Fibroblast of gingiva (primary cell): ENCODE measurements at places on chromosomes 7 and 10.
A peak's percentile ranks its signal among the peaks of the same experiment; 100 is the strongest.

DNA sequence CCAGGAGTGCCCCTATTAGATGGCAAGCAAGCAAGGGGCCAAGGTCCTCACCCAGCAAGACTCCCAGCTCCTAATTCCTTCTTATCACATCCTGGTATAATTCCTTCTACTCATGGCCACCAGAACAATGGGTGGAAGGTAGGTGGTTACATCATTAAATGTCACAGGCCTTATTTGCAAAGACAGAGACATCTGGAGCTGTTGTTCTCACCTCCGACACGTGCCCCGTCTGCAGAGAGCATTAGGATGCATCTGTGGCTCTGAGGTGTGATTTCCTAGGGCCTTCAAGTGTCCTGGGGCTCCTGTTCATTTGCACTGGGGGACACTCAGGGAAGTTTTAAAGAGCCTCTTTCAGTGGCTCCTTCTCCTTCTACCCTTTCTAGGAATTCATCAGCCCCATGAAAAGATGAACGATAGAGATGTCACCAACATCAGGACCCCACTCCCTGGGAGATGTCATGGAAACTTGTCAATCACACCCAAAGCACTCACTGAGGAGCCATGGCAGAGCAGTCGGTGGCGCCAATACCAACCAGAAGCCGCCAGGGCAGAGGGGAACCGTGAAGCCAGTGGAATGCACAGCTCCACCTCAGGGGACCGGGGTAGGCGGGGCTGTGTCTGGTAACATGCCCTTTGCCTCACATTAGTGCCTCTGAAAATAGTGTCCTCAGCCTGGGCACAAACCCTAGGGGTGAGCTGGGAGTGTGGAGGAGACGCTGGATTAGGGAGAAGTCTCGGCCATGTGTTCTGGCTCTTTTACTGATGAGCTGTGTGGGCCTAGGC, 2.9 kb upstream of the ATP6V0E2 start:
- no peak for DNase-seq

- DNase-seq, result no peak
Measured at GRCh38 chr10:92737484-92737883, 47.7 kb downstream of the HHEX start.

GRCh38 chr7:37960483-37960882, 40.0 kb downstream of the EPDR1 start:
- no peak for DNase-seq

DNA sequence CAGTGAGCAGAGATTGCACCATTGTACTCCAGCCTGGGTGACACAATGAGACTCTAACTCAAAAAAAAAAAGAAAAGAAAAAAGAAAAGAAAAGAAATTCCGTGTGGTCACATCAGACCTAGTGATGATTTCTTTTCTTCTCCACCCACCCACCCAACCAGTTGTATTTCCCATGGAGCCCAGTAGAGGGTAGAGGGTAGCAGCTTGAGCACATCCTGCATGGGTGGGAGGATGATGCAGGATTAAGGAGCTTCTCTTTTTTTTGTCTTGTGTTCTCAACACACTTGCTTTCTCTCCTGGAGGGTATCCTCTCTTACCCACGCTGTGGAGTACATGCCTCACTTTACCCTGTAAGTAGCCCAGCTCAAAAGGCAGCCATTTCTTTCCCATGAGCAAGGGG, 118.6 kb upstream of the CARD11 start:
- DNase-seq, result no peak

GRCh38 chr7:2934211-2934731, 90.2 kb upstream of the GNA12 start:
- no peak for DNase-seq

GRCh38 chr7:133796782-133797745, 330.1 kb upstream of the LRGUK start:
- DNase-seq, result no peak

GRCh38 chr10:1577945-1578344, 159.4 kb downstream of the ADARB2 start:
- no peak for DNase-seq

- peak; percentile 40 for DNase-seq
Measured at GRCh38 chr7:19747740-19748339, 25.6 kb downstream of the TMEM196 start.
